ENCODE measurements at places on chromosomes 2 and 18.

GRCh38 chr2:241036397-241036963 lies 38.1 kb downstream of the SNED1 start:
- DNase-seq: no peak

GRCh38 chr2:170715932-170716777 lies 1.0 kb downstream of the SP5 start:
- DNase-seq: no peak

DNA sequence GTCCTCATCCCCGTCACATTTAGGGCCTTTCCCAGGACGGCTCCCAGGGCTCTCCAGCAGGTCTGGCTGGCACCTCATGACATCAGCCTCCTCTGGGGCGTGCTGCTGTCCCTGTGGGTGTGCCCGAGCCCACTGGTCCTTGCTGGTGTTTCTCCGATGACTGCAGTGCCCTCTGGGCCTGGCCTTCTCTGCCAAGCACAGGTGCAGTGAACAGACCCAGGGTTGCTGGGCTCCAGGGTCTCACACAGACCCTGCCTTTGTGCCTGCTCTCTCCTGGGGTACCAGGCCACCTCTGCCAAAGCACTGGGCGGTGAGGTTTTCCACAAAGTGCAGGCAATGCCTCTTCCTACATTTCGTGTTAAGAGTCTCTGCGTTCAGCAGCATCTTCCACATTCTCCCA lies 246.1 kb downstream of the ACKR3 start:
- no peak for DNase-seq

- no peak for DNase-seq
Measured at GRCh38 chr2:175218551-175218950, 37.0 kb upstream of the ATP5MC3 start.

GRCh38 chr2:71778514-71778913 lies 325.2 kb downstream of the DYSF start:
- DNase-seq: no peak

DNA sequence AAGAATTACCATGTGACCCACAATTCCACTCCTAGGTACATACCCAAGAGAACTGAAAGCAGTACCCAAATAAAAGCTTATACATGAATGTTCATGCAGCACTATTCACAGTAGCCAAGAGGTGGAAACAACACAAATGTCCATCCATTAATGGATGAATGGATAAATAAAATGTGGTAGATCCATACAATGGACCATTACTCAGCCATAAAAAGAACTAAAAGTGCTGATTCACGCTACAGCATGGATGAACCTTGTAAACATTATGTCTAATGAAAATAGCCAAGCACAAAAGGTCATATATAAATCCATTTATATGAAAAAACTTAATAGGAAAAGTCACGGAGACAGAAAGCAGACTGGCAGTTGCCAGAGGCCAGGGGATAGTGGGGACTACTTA lies 23.6 kb upstream of the ZFP36L2 start:
- DNase-seq: no peak

DNA sequence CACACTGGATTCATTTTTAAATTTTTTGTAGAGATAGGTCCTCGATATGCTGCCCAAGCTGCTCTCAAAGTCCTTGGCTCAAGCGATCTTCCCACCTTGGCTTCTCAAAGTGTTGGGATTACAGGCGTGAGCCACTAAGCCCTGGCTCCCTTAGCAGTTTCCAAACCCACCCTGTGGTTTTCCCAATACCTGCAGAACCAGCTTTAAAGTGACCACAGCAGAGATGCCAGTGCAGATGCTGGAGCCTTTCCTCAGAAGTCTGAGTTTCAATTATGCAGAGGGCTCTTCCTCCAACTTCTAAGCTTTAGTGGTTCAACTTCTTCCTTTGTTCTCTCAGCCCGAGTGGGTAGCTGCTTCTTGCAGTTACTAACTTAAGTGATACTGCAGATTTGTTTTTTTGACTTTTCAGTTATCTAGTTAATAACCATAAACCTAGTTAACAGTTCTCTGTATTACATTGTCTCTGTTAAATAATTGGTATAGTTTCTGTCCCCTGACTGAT lies 8.1 kb upstream of the HAAO start:
- DNase-seq: no peak
